ENCODE measurements at places on chromosomes 5 and 9.
A peak's percentile ranks its signal among the peaks of the same experiment; 100 is the strongest.

DNA sequence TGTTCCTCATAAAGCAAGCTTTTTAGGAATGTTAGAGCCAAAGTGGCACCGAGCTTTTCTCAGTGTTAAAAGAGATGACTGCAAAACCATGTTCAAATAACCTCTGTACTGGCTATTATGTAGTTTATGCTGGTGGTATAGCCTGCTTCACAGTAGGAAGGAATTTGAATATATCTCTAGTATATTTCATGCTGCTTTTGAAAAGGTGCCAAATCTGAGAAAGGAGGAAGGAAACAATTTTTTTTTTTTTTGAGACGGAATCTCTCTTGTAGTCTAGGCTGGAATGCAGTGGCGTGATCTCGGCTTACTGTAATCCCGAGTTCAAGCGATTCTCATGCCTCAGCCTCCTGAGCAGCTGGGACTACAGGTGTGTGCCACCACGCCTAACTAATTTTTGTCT, 13.5 kb downstream of the CREBRF start:
- DNase-seq: peak; percentile 29

GRCh38 chr5:99315413-99316183, 386.8 kb upstream of the CHD1 start:
- peak; percentile 69 for DNase-seq

- DNase-seq: no peak
Measured at GRCh38 chr5:53884417-53884816, 324.0 kb downstream of the NDUFS4 start.

DNA sequence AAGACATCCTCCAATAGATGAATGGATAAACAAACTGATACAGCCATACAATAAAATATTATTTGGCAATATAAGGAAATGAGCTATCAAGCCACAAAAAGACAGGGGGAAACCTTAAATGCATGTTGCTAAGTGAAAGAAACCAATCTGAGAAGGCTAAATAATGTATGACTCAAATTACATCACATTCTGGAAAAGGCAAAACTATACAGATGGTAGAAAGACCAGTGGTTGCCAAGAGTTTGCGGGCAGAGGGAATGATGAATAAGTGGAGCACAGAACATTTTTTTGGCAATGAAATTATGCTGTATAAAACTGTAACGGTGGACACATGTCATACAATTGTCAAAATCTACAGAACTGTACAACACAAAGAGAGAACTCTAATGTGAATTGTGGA, 63.3 kb downstream of the CSF2 start:
- DNase-seq: no peak

DNA sequence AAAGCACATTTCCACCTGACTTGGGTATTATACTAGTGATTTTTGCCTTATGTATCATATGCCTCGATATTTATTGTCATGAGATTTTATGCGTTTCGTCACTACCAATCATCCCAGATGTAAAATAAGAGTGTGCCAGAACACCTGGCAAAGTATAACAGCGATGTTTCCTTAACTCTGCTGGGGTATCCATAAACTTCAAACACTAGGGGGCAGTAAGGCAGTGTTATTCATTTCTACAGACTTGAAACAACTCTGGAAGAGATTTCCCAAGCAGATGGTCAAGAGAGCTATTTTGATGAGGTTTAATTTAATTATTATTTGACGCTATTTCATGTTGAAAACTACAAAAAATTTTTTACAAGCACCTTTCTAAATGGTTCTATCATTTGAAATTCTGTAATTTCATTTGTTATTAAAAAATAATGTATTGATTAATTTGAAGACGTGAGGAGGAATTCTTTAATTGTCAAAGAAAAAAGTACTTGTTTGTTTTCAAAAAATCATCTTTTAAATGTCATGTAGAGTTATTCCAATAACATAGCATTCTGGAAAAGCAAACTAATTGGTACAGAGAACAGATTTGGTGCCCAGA, 388.5 kb upstream of the CTNND2 start:
- peak; percentile 47 for DNase-seq

- no peak for DNase-seq
Measured at GRCh38 chr5:145473042-145473642, 362.0 kb downstream of the PRELID2 start.

DNA sequence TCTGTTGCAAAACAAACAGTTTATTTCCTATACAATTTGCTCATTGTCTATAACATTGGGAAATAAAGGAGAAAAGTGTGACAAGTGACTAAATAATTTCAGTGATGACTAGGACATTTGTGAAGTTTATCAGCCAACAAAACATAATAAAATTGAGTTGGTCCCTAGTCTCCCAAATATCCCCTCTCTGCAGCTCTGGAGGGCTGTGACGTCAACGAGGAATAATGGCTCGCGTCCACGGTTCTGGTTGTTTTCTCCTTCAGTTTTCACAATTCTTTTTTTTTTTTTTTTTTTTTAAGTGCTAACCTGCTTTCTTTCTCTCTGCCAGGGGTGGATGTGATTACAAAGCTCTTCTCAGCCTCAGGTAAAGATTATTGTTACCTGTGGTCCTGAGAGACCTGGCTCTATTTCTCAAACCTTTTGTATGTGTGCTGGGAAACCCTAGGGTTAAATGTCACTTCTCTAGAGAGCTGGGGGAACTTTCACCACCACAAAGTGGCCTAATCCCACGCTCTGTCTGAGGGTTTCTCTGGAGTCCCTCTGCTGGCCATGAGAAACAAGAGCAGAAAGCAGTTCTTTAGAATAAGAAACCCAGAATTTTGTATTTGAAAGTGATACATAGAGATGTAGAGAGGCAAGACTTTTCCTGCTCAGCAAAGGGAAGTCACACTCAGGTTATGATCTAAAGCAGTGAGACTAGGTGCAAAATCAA, 36.2 kb upstream of the ANKRD55 start:
- peak; percentile 85 for DNase-seq

DNA sequence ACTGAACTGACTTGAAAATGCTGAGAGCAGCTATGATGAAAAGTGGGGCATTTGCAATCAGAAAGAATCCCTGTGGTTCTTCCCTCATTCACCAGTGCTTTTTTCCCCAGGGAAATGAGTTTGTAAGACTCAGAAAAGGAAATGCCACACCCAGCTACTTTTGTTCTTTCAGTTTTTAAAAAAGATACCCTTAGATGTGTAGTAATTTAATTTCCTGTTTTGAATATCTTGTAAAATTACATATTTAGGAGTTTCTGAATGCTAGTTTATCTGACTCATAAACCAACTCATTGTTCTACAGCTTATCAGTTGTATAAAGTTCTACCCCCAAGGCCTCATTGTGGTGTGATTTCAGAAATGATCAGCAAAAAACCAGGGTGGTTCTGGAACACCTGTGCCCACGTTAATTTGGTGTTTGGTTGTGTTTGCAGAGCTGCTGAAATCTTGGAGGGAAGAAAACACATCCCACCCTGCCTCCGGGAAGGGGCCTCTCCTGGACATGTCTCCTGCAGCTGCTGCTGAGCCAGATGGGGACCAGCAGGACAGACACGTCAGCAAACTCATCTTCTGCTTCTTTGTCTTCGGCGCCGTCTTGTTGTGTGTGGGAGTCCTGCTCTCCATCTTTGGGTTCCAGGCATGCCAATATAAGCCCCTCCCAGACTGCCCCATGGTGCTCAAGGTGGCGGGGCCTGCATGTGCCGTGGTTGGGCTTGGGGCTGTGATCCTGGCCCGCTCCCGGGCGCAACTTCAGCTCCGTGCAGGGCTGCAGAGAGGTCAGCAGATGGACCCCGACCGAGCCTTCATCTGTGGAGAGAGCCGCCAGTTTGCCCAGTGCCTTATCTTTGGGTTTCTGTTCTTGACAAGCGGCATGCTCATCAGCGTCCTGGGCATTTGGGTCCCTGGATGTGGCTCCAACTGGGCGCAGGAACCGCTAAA, 2.8 kb downstream of the TMEM171 start:
- DNase-seq: peak; percentile 77

GRCh38 chr5:64947031-64947430, 178.3 kb downstream of the CWC27 start:
- no peak for DNase-seq

GRCh38 chr5:74415695-74416102, 224.8 kb downstream of the ENC1 start:
- DNase-seq: no peak

GRCh38 chr5:36683821-36684434, 77.5 kb downstream of the SLC1A3 start:
- no peak for DNase-seq

GRCh38 chr5:56443826-56444225, 210.7 kb upstream of the ANKRD55 start:
- DNase-seq: no peak

- DNase-seq: no peak
Measured at GRCh38 chr5:164555809-164556208, 1050.4 kb downstream of the MAT2B start.

- no peak for DNase-seq
Measured at GRCh38 chr9:128757602-128758001, 14.1 kb downstream of the ZER1 start.

DNA sequence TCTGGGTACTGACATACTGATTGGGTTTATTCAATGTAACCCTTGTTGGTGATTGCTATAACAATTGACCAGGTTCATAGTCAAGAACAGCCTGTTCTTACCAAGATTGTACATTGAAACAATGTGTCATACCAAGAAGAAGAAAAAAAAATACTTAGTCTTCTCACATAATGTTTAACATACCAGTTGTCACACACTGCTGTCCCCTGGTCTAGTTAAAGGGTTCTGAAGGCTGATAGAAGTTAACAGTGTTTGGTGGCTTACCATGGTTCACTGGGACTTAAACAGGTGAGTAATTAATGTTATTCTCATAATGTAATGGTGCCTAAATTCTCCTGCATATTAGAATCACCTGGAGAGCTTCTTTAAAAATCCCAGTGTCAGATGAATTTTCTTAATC, 18.5 kb upstream of the CDC42SE2 start:
- DNase-seq: no peak

DNA sequence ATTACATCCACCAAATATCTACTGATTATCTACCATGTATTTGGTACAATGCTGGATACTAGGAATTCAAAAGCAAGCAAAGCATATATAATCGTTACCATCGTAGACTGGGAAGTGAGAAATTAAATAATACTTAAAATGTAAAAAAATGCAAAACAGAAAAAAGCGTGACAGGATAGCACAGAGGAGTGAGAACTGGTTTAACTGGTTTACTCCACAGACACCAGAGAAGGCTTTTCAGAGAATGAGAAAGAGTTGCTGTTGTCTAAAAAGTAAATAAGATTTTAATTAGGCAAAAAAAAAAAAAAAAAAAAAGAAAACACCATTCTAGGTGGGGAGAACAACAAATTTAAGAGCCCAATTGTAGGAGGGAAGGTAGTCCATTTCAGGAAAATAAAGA, 657.9 kb upstream of the ST8SIA4 start:
- no peak for DNase-seq

DNA sequence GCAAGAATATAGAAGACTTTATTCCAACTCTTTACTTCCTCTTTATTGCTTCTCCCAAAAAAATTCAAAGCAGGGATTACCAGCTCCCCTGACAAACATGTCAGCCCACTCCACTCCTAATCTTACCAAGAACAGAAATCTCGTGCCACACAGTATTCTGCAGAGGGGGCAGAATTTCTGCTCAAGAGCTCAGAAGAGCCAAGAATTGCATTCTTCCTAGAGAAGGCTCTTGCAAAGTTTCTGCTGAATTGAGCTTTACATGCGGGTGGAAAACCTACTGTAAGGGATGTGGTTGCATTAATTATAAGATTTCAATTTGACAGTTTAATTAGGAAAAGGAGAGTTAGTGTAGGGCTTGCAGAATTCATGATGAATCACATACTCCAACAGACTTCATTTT, 428.5 kb downstream of the CETN3 start:
- DNase-seq: no peak

GRCh38 chr5:66863243-66864170, 267.3 kb downstream of the MAST4 start:
- DNase-seq: no peak

DNA sequence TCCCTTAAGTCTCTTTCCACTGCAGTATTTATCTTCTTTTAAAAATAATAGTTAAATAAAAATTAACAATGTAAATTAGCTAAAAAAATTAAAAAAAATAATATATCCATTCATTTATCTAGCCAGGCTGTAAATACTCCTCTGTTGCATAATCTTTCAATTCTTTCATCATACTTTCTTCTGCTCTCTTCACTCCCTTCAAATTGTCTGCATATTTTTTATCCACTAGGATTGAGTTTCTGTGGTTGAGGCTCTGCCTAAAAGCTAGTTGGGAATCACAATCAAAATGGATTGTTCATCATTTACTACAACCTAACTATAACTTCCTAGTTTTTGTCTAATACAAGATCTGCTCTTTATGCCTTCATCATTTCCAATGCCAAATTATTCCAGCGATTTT, 182.2 kb downstream of the PDE4D start:
- no peak for DNase-seq

DNA sequence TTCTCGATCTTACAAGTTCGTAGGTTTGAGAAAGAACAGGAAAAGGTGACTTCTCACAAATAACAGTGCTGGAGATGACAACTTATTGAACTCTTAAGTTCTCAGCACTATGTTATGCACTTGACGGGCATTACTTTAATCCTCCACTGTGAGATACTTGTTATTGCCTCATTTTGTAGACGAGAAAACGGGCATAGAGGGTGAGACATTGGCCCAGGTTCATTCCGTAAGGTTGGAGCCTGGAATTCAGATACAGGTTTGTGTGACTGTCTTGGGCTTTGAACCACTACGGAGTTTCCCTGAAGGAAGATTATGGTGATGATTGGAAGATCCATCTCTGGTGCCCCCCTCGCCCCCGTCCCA, 657 bp downstream of the MAT2B start:
- no peak for DNase-seq

GRCh38 chr5:132283423-132284043, 10.7 kb upstream of the SLC22A4 start:
- no peak for DNase-seq

DNA sequence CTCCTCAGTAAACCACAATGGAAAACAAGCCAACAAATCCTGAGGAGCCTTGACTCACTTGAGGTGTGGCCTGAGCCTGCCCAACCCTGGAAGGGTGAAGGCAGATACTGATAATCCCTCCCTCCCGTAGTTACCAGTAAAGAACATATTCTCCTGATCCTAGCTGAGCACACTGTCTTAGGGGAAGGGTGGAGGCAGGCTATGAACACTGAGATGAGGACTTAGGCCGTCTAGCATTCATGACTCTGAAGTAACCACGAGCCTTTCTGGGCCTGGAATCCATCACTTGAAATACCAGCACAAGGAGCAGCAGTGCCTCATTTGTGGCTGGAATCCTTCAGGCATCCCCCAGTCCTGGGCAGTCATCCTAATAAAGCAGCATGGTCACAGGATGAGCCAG, 124.5 kb upstream of the PRLR start:
- no peak for DNase-seq

- DNase-seq: no peak
Measured at GRCh38 chr5:58076483-58077257, 383.2 kb downstream of the PLK2 start.

DNA sequence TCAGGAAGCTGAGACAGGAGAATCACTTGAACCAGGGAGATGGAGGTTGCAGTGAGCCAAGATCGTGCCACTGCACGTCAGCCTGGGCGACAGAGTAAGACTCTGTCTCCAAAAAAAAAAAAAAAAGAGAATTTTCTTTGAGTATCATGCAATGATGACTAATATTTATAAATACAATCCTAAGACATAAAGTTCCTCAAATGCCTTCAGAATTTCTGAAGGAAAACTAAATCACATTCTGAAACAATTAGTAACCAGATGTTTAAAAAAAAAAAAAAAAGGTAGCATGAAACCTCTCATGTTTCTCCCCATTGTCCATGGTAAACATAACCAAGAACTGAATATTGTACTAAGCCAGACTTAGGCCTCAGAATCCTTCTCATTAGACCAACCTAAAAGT, 23.1 kb downstream of the MLLT3 start:
- no peak for DNase-seq
